ENCODE measurements at places on chromosomes 13 and 19.

DNA sequence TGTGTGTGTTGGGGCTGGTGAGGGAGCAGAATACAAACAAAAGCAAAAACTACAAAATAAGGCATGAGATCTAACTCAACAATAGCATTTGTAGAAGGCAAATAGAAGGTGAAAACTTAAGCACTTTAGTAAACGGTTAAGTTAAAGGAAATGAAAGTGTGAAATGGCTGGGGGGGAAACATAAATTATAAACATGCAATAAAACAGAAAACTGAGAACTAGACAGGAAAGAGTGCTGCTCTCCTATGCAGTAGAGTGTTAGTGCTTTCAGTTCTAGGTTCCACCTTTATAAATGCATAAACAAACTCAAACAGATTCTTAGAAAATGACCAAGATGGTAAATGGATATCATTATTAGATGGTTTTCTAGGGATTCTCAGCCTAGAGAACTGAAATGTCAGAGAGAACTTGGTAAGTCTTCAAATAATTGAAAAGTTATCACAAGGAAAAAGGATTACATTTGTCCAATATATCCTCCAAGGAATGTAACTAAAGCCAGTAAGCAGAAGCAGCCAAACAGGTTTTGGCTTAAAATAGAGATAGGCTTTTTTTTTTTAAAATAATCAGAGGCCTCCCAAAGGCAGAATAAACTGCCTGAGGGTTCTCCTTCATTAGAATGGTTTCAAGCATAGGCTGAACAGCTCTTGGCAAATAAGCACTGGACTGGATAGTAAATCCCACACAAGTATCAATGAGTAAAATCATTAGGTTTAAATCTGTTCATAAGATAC is 23.3 kb downstream of the RBM26 start:
- no peak for DNase-seq

- DNase-seq, result no peak
These were observed 41.4 kb downstream of the MAU2 start for GRCh38 chr19:19362075-19362474.

GRCh38 chr13:74266861-74267260 is 132.7 kb upstream of the KLF12 start:
- no peak for DNase-seq

DNA sequence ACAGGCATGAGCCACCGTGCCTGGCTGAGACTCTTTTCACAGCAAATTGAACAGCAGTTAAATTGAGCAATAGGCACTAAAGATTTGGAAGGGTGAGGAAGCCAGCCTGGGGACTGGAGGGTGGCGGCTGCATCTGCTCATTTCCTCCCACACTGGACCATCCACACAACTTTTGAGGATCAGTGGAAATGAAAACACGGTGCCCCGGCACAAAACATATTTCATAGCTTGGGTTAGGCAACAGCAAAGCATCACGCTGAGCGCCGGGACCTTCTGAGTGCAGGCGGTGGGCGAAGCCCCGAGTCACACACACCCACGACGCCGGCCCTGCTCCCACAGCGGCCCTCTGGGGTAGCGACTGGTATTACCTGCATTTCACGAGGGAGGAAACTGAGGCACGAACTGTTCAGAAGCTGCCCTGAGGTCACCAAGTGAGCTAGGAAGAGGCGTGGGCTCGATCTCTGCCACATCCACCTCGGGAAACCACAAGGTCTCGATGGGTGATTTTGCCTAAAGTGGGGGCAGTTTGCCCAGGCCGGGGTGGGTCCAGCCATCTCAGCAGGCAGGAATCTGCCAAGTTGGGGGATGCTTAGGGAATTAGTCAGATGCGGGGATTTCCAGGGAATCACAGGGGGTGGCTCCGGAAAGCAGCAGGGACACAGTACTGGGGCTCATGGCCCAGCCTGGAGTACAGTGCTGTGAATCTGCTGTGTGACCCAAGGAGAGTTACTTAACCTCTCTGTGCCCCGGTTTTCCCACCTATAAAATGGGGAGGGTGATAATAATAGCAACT is 3.5 kb upstream of the SBNO2 start:
- no peak for DNase-seq

GRCh38 chr13:50713523-50714248 is 129.8 kb downstream of the DLEU7 start:
- no peak for DNase-seq

GRCh38 chr19:1782521-1782920 is 29.2 kb downstream of the ONECUT3 start:
- DNase-seq, result no peak

- no peak for DNase-seq
These were observed 118.8 kb downstream of the MIPEP start for GRCh38 chr13:23770428-23770827.
